Skin of body (tissue), 3 donors: ENCODE measurements at places on chromosomes 7 and 10. TPM values are rescaled to one million over a fixed set of nuclear protein-coding genes. Genes with fewer than 3 reads are reported as not detected.

DNA sequence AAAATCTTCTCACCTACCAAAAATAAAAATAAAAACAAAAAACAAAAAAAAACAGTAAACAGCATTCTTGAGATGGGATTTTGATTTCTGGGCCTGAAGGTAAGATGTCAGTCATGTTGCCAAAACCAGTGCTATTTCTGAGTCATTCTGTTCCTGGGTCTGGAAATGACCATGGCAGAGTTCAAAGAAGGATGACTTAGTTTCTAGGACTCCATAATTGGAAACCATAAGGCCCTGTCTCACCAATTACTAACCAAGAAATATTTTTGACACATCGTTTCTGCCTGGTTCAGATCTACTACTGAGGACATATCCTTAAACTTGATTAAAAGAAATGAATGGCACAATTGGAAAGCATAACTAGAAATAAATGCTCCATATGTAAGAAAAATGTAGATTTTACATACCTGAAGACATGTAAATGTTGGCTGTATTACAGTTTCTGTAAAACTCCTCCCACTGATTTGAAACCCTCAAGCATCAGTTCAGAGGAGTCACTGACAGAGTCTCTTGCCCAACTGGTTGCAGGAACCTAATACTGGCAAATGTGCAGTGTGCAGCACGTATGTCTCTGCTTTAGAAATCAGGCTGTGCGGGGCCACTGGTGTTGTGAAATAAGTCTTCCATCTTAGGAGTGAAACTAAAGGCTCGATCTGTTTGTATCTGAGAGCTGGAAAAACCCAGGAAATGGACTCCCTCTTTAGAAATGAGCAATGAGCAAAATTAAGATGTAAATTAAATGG, 84.8 kb upstream of the EGR2 start:
- DNase-seq, result no peak

GRCh38 chr7:54339073-54339472, 203.1 kb upstream of the VSTM2A start:
- DNase-seq, result peak; percentile 20

DNA sequence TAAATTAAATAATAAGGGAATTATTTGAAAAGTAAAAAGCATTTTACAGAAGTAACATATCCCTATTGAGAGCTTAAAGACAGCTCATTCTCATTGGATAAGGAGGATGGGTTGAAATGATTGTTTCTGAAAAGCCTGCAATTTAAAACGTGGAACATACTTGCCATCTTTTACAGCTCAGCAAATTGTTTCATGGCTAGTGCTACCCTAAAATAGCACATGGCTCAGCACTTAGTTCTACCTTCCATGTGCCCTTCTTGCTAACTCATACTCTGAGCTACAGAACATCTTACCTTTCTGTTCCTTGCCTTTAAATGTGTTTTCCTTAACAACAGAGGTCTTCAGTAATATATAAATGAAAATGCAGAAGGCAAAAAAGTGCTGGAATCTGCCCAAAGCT, 8.6 kb downstream of the SEMA3C start:
- no peak for DNase-seq

DNA sequence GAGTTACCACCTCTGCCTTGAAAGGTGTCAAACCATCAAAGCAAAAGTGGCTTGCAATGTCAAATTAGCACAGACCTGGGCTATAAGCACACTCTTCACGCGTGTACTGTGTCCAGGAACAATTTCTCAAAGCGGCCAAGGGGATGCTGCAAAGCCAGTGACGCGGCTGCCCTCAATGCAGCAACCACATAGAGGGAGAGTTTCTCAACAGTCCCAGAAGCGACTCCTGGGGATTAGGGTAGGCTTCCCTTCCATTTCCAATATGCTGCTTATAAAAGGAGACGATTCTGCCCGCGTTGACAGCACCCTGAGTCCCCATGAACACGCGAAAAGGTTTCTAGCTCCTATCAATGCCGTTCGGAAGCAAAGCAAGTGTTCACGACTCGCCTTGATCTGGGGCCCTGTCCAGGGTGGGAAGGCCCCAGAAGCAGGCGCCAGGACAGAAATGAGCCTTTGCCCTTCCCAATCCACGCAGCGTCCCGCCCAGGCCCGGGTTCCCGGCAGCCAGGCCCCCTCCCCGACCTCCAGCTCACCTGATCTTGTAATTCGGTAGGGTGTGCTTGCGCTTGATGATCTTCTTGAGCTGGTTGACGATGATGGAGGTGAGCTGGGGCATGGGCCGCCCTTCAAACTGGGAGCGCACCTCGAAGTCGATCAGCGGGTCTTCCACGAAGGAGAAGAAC, 1.3 kb downstream of the PDZD8 start:
- no peak for DNase-seq

DNA sequence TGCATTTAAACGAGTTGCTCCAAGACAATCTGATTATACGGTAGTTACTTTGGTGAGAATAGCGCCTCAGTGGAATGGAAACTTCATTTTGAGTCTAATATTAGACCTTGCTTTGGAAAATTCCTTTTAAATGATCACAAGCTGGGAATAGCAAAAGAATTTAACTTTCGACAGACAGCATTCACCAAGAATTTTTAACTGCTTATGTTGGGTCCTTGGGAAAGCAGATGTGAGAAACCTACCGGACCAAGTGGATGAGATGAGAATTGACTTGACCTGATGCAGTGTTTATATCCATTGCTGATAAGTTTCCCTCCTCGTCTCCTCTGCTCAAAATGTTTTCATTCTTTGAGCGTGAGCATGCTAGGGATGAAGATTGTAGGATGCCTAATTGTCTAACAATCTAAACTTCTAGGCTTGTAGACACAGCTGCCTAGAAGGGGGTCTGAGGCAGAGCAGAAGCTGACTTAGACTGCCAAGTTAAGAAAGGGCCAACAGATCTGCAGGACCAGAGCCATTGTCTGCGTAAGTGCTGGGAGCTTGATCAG, 126.9 kb downstream of the CNNM2 start:
- peak; percentile 49 for DNase-seq

Gene FKBP6
- total RNA-seq, result not detected

DNA sequence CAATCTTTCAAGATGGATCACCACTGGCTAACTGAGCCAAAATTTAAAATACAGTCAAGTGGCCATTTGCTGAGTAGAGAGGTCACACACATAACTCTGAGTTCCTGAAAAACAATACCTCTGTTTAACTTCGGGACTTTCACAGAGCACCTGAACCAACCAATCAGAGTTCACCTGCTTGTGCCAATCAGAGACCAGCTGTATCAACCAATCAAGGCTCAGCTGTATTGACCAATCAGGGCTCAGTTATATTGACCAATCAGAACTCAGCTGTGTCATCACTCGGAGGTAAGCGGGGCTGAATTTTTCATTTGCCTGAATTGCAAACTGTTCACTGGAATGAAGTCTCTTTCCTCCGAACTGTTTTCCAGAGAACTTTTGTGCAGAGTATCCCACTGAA, 10.0 kb upstream of the CPXM2 start:
- no peak for DNase-seq

DNA sequence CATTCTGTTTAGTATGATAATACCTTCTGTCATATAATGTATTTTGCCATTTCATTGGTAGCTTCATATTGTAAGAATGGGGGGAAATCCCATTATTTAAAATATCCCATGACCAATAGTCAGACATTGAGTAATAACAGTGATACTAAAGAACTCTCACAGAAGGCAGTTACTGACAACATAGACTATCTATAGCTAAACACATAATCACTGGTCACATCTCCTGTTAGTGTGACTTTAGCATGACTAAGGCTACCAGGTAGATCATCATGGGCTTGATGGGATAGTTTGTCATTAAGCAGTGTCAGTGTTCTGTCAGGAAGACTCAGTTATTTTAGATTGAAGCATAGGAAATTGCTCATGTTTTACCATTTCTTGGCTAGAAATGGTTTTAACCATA, 16.4 kb downstream of the OPN1SW start:
- DNase-seq, result no peak

Gene ANKRD61
- total RNA-seq, result not detected

Gene DNAJC30
- total RNA-seq, result 3.4 TPM

DNA sequence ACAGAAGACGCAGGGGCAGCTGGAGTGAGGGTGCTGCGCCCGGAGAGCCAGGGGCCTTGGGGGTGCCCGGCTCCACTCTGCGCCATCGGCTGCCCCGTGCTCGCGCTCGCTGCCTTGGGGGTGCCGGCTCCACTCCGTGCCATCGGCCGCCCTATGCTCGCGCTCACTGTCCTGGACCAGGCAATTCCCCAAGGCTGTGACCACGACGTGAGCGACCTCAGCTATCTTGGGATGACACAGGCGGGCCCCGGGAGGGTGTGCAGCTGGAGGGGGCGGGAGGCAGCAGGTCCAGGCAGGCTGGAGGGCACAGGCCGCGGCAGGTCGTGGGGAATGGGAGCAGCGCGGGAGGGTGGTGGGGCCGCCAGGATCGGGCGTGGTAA, 29.7 kb downstream of the CYP2W1 start:
- DNase-seq, result no peak

DNA sequence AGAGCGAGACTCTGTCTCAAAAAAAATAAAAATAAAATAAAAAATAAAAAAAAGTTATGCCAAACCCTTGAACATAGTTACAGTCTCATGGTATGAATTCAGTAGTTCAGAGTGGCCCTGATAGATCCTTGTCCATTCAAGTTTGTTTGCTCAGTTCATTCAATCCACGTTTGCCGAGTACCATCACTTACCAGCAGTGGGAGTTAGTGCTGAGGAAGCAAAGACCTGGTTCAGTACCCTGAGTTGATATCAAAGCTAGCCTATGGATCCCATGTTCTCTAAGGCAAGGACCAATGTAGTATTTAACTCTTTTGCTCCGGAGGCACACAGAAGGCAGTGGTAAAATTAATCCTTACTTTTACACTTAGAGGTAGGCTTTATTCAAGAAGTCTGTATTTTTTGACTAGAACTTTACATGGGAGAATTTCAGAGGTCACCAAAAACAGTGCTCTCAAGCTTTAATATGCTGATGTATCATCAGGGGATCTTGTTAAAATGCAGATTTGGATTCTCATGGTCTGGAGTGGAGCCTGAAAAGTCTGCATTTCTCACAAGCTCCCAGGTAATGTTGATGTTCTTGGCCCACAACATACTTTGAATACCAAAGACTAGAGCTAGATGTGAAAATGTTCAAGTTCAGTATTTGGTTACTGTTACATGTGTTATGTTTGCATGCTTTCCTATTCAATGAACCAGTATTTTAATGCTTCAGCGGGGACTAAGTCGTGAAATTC, 38.1 kb upstream of the HBP1 start:
- DNase-seq, result no peak

- DNase-seq, result peak; percentile 30
Measured at GRCh38 chr7:80791509-80791929, 127.3 kb downstream of the SEMA3C start.

- DNase-seq, result no peak
Measured at GRCh38 chr7:27895551-27895950, 155.6 kb downstream of the TAX1BP1 start.

DNA sequence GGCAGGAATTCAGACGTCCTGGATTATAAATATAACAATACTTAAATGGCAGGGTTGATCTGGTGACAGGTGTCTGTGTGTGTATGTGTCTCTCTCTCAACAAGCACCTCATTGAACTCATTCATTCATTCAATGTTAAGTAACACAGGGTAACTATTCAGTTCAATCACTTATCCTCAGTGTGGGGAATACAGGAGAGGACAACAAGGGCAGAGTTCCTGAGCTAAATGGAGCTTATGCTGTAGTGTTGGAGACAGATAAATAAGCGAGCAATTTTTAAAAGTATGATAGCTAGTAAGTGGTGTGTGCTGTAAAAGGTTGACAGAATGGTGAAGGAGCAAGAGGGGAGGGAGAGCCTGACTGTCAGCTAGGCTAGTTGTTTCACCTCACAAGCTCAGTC, 178.4 kb downstream of the DGKI start:
- no peak for DNase-seq

GRCh38 chr7:55190511-55191160, 171.8 kb downstream of the EGFR start:
- no peak for DNase-seq

- DNase-seq, result peak; percentile 29
Measured at GRCh38 chr7:130274983-130275591, 8.4 kb downstream of the CPA2 start.

- DNase-seq, result no peak
Measured at GRCh38 chr10:58486821-58487220, 25.9 kb upstream of the BICC1 start.

Gene STEAP2
- 14.6 TPM for total RNA-seq

Gene IL2RA
- 0.30 TPM for total RNA-seq

Gene MSS51
- total RNA-seq, result 9.1 TPM

DNA sequence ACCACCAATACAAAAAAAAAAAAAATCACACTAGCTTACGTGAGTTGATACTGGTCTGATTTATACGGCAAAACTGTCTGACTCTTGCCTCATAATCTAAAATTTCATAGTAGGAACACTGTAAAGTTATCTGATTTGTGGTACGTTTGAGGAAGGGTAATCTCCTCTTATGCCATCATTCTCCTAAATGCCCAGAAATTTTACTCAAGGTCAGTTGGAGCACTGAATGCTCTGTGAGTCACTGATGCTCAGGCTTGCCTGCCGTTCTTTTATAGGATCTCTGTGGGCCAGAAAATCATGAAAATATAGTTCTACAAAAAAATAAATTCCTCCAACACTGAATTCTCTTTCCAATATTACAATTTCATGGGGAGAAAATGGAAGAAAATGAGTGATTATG, 135.7 kb downstream of the PDE1C start:
- DNase-seq, result no peak

DNA sequence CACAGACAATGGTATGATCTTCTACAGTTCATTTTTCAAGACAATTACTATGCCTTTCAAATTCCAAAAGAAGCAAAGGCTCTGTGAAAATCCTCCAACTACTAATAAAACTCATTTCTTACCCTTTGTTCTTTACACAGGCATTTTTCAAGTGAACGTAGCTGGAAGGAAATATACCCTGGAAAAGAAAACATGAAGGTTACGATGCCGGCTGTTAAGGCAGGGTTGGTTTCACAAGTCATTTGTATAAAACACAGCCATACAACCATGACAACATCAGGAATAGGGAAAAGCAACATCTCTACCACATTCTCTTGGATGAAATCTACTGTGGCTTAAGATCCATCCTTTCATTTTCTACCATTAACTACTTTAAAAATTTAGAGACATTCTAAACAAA, 207.9 kb downstream of the DOCK4 start:
- DNase-seq, result no peak

GRCh38 chr10:986137-986825, 2.0 kb upstream of the GTPBP4 start:
- DNase-seq, result no peak

GRCh38 chr10:511849-512191, 177.6 kb downstream of the DIP2C start:
- DNase-seq, result no peak

Gene GPR22
- total RNA-seq, result 0.20 TPM

Gene DNMBP
- 20.0 TPM for total RNA-seq
